ENCODE measurements at places on chromosomes 2 and 18. TPM values are rescaled to one million over a fixed set of nuclear protein-coding genes. Genes with fewer than 3 reads are reported as not detected.

CRYGC gene
- total RNA-seq: not detected

SERPINB4 gene
- not detected for total RNA-seq

CEP76 gene
- total RNA-seq: 9.7 TPM

SLC14A1 gene
- total RNA-seq: 1.8 TPM

UGT1A8 gene
- not detected for total RNA-seq

DNA sequence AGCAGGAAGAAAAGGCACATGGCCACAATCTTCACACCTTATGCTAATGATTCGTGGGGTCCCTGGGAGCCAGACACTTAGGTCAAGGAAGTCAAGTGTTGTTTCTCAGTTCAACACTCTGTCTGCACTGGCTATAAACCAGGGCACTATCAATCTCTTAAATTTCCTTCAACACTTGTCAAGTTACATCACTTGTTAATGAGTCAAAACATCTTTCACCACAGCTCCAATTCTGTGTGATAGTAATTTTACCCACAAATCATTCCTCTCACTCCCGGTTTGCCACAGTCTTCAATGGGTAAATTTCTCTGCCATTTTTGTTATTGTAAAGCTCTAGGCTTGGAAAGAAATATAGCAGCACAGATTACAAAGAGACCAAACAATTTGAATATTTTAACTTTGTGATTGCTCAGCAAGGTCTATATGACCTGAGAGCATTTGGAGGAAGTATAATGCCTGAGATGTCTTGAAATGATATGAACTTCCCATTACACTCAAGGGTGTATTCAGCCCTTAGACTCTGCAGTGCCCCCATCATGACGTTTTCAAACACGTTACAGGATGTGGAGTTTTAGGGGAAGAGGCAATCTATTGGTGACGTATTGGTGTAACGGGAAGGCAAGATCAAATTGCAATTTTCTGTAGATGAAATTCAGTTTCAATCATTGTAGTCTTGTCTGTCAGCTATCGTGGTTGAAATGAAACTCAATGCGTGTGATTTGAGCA is 78.7 kb downstream of the ICOS start:
- peak; percentile 58 for DNase-seq

DNA sequence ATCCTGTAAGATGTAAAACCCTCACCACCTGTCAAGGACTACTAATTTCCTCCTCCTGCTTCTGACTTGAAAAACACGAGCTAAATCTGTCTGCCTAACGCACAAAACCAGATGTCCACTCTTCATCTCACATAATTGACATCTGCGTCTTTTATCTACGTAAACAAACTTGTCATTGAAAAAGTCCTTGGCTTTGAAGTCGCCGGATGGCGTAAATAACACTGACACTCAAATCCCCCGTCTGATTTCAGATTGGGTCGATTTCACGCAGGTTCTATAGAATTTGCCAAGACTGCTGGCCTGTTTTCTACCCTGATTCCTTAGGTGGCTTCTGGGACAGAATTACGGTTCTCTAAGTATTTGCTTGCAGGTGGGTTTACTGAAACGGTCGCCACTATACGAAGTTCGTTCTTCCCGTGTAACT is 539 bp upstream of the MOB4 start:
- DNase-seq: no peak

DNA sequence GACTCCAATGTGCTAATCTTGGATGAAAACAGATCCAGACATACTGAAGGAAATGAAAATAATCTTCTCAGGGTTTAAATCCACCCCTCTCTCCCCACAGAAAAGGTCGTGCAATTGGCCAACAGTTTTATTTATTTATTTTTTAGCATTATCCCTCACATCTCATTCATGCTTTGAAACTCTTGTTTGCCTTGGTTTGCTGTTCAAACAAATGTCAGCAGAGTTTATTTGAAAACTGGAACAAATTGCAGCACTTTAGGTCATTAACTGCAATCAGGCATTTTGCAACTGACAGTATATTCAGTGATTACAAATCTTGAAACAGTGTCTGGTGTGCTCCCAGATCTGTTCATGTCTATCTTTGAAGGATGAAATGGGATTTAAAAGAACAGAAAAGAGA is 220.6 kb downstream of the SLC4A10 start:
- no peak for DNase-seq

- DNase-seq: no peak
These were observed 126.4 kb downstream of the SMAD7 start for GRCh38 chr18:48824231-48824970.

DNA sequence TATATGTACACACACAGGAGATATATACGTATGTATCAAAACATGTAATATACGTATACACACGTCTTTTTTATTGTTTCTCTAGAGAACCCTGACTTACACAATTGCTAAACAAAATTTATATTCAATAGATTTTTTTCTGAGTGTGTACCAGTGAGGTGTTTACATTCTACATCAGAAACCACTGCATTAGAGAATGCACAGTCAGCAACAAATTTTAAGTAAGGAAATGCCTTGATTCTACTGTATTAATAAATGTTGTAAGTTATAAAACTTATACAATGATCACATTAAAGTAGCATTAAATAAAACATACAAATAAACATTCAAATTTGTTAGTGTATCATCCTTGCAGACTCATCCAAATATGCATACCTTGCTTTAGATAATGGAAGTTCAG is 376.4 kb upstream of the FAM98A start:
- DNase-seq: no peak

DNA sequence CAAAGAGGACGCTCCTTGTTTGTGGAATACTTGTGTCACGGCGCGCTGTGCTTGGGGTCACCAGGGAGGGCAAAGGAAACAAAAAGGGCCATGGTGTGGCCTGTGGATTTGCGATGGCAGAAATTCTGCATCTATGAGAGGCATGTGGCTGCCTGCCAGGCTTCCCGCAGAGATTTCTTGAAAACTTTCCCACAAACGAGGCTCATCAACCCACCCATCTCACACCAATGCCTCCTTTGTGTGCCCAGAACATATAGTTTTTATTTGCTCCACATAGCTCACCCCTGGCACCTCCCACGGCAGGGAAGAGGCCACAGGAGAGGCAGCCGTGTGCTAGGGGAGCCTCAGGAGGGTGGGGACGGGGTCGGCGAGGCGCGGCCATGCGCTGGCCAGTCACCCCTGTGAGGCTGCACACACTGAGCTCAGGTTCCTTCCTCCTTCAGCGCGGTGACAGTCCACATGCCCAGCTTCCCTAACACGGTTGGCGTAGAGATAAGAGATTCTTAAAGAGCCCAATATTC is 100.3 kb downstream of the MBP start:
- DNase-seq: no peak

DNA sequence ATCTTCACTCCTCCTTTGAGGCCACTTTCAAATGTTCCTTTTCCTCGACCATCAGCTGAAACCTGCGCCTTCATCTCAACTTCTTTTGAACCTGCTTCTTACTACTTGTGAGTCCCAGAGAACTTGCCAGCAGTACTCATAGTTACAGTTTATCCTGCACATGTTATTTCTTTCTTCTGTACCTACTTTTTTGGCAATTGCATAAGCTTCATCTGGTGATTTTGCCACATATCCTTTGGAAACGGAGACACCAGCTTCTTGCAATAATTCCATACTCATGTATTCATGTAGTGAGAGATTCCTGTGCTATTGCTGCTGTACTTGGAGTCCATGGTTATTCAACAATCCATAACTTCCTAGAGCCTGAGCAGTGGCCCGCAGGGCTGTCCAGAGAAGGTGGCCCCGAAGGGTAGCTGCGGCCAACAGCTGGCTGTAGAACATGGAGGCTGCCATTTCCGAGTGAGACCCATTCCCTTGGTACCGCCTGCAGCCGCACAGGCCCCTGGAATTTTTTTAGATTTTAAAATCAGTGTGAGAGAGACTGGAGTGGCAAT is 39.4 kb downstream of the EFR3B start:
- no peak for DNase-seq

DNA sequence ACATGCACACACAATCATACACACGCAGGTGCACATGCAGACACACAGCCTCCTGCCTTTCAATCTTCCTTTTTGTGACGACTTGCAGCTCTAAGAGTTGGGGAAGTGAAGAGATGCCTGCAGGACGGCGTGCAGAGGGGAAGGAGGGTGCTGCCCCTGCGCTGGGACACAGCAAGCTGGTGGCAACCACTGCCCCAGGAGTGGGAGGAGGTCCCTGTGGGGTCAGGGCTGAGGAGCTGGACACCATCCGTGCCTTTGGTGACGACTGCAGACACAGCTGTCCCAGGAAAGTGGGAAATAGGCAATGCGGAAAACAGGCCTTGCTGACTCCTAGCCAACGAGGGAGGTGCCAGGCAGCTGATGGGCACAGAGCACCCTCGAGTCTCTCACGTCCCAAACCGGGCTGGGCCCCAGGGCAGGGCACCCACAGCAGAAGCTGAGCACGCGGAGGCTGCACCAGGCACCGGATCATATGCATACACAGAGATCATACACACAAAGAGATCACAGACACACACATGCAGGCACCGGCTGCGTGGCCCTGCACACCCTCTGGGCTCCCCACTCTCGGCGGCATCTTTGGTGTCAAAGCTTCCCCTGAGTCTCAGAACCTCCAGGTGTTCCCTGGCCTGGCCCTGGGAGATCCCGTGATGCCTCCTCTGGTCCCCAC is 146.1 kb downstream of the PXDN start:
- DNase-seq: no peak

GRCh38 chr18:32300914-32301313 is 111.1 kb downstream of the MEP1B start:
- DNase-seq: no peak

GRCh38 chr18:78957140-78957539 is 22.5 kb upstream of the SALL3 start:
- no peak for DNase-seq

GRCh38 chr2:151097128-151097527 is 164.5 kb downstream of the RBM43 start:
- no peak for DNase-seq

GRCh38 chr2:121076885-121077549 is 208.0 kb downstream of the TFCP2L1 start:
- peak; percentile 47 for DNase-seq

DNA sequence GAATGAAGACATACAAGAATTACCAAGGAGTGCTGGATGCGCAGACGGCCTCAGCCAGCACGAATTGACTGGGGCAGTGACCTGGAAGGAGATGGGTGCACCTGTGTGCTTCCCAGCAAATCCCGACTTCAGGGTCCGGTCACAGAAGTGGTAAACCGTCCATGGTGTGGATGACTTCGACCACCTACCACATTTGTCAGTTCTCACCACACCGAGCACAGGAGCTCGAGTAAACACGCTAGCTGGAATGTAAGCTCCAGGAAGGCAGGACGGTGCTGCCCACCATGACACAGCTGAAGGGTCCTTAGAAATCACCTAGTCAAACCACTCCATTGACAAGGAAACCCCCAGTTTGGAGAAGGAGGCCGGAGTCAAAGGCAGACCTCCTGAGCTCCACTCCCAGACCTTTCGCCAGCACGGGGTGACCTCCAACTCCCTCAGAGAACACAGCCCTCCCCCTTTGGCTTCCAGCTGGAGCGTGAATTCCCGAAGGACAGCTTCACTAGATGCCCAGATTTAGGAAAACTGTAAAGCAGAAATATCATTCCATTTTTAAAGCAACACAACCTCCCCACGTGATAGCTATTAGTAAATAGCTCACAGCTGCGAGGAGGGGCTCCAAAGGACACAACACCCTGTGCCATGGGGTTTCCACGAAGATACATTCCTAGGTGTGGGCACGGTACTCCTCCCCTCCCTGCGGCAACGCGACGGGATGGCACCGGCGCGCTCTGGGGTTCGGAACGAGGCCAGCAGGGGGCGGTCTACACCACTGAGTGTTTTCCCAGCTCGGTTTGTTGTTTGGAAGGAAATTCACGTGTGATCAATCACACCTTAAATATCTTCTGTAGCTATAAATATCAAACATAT is 34.1 kb upstream of the GNAL start:
- DNase-seq: no peak

Measured in T-cell (primary cell).